Camera-type eye (tissue), 1 donor: ENCODE measurements at places on chromosomes 5 and 9. TPM values are rescaled to one million over a fixed set of nuclear protein-coding genes. Genes with fewer than 3 reads are reported as not detected.

The KCNV2 gene
- 134 TPM for total RNA-seq

The C6 gene
- 0.55 TPM for total RNA-seq

The PDCD1LG2 gene
- not detected for total RNA-seq

The SLC36A3 gene
- not detected for total RNA-seq

The CDO1 gene
- total RNA-seq = 64.5 TPM

The SHB gene
- total RNA-seq = 14.2 TPM

The AJM1 gene
- 2.0 TPM for total RNA-seq

The PCDHA7 gene
- 3.6 TPM for total RNA-seq

The AK3 gene
- 44.0 TPM for total RNA-seq

The GMCL2 gene
- not detected for total RNA-seq

The MARCHF11 gene
- 2.1 TPM for total RNA-seq

The AFAP1L1 gene
- total RNA-seq = 21.0 TPM

The SLC36A2 gene
- not detected for total RNA-seq

The KIF4B gene
- total RNA-seq = 0.33 TPM

The PCDHGA3 gene
- total RNA-seq = 7.5 TPM

The UBE2QL1 gene
- 6.5 TPM for total RNA-seq

The ACER2 gene
- 11.1 TPM for total RNA-seq

The DRD1 gene
- 6.8 TPM for total RNA-seq

The FBXO38 gene
- total RNA-seq = 78.3 TPM

The TAF11L11 gene
- not detected for total RNA-seq

The C5orf52 gene
- not detected for total RNA-seq

The FBXL7 gene
- total RNA-seq = 19.1 TPM

The ARSI gene
- total RNA-seq = 23.5 TPM

The MTRR gene
- total RNA-seq = 61.2 TPM

The ZMYND19 gene
- total RNA-seq = 15.4 TPM

The ANKRD33B gene
- 138 TPM for total RNA-seq

The SPATA31A3 gene
- total RNA-seq = not detected

The SCGB3A2 gene
- not detected for total RNA-seq

The TTC23L gene
- 2.9 TPM for total RNA-seq

The NFIB gene
- total RNA-seq = 115 TPM

The NTNG2 gene
- total RNA-seq = 34.3 TPM

The URM1 gene
- 22.7 TPM for total RNA-seq

The MLANA gene
- 27.2 TPM for total RNA-seq

The CNOT6 gene
- total RNA-seq = 75.6 TPM

The GTF3C5 gene
- total RNA-seq = 48.3 TPM

The FXN gene
- total RNA-seq = 6.0 TPM

The TPPP gene
- 5.2 TPM for total RNA-seq

The OR1J2 gene
- total RNA-seq = not detected

The BHMT2 gene
- total RNA-seq = 7.5 TPM

The DDX41 gene
- total RNA-seq = 68.6 TPM

The PLAC8L1 gene
- total RNA-seq = not detected

The CCL27 gene
- total RNA-seq = not detected

The NR5A1 gene
- not detected for total RNA-seq

The CEL gene
- 0.77 TPM for total RNA-seq

The CDK7 gene
- 25.2 TPM for total RNA-seq

The PFN3 gene
- total RNA-seq = not detected

The TNFSF15 gene
- 1.0 TPM for total RNA-seq

The DNAJA1 gene
- total RNA-seq = 152 TPM

The NXNL2 gene
- 2.4 TPM for total RNA-seq

The PRRT1B gene
- total RNA-seq = not detected

The TLR4 gene
- total RNA-seq = 12.6 TPM

The CTXN3 gene
- total RNA-seq = 4.0 TPM
